Right ventricle myocardium superior (tissue), 1 donor: ENCODE measurements at places on chromosomes 2 and 18.

DNA sequence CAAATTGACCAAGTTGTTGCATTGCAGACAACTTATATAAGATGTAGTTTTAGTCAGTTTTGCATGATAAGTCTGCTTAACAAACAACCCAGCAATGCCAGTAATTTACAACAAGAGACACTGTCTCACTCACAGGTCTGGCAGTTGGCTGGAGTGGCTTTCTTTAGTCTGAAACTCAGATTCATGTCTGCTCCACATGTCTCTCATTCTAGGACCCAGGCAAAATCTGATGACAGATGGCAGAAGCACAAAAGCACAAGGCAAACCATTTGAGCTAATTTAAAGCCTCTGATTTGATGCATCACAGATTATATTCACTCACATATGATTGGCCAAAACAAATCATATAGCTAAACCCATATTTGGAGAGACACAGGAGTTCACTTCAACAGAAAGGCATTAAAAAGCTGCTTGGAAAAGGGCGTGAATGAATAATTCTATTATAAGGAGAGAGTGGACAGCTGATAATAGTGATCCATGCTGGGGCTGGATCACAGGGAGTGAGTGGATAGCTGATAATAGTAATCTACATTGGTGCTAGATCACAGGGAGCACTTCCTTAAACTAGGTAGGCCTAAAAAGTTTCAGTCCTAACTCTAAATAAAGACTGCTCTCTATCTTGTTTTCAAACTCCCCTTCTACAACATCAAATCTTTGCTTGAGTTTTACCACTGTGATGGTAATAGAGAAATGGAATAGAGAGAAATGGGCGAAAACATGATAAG, 593.2 kb upstream of the ZNF804A start:
- DNase-seq, result no peak

DNA sequence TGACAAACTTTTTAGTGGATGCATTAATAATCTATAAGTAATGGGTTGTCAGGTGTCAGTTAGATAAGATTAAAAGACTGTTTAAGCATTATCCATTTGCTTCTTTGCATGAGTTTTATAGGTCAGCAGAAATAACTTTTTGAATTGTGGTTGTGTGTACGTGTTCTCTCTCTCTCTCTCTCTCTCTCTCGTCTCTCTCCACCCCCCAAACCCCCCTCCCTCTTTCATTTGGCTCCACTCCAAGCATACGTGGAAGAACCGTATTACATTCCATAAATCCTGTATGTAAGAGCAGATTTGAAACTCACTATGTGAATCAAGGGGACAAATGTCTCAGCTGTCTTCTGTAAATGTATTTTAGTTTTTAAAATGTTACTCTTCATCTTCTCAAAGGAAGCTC, 120.2 kb downstream of the MEIS1 start:
- DNase-seq, result no peak

DNA sequence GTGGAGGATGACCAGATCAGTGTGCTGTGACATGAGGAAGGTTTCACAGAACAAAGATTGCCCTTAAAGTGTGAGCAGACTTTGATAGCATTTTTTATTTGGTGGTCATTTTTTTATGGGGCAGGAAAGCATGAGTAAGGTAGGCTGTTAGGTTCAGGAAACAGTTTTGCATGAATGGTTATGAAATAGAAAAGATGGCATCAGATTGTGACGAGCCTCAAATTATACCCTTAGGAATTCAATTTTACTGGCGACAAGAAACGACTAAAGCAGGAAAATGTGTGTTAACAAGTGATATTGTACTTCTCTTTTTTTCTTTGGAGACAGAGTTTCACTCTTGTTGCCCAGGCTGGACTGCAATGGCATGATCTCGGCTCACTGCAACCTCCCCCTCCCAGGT, 44.7 kb downstream of the PIK3C3 start:
- no peak for DNase-seq

GRCh38 chr2:240812301-240812680, 7.7 kb downstream of the KIF1A start:
- DNase-seq, result no peak

- DNase-seq, result no peak
These were observed 110.3 kb upstream of the MAP4K4 start for GRCh38 chr2:101587251-101587650.

GRCh38 chr2:226665306-226665831, 134.3 kb downstream of the IRS1 start:
- no peak for DNase-seq

GRCh38 chr2:229087267-229087666, 183.8 kb downstream of the PID1 start:
- DNase-seq, result no peak

GRCh38 chr2:202091476-202091875, 18.4 kb downstream of the KIAA2012 start:
- no peak for DNase-seq

DNA sequence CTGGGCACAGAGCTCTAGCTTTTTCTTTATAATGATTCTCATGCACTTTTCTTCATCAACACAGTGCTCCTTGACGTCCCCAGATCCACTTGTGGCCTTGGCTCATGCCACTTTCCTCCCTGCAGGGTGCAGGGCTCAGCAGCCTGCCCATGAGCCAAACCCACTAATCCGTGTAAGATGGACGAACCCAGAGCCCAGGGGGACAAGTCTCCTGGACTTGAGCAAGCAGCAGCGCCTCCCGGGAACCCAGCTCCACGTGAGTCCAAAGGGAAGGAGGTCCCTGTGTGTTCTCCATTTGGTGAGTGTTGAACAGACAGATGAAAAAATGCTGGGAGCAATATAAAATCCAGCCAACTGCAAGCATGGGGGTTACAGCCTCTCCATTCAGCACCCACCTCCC, 470.6 kb upstream of the HS6ST1 start:
- no peak for DNase-seq

- no peak for DNase-seq
These were observed 50.1 kb downstream of the RPL31 start for GRCh38 chr2:101052147-101052546.

GRCh38 chr2:172580544-172580943, 24.7 kb downstream of the PDK1 start:
- DNase-seq, result no peak
